ENCODE measurements at places on chromosomes 13 and 19.
A peak's percentile ranks its signal among the peaks of the same experiment; 100 is the strongest.

GRCh38 chr13:100129605-100130004 is 40.7 kb downstream of the PCCA start:
- DNase-seq, result no peak

DNA sequence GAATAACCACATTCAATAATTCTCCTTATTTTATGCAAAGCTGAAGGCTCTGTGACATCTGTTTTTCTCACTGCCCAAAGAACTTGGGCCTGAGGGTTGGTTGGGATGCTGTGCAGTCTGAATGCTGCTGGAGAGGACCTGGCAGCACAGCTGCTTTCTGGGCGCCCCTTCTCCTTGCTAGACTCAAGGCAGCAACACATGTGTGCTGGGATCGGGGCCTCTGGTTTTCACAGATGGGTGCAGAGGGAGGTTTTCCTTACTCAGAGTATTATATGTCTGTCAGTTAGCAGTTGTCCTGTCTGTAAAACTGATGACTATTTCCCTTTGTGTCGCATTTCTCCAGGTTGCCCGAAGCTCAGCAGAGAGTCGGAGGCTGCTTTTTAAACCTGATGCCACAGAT is 53.2 kb upstream of the TEX29 start:
- no peak for DNase-seq

- no peak for DNase-seq
Measured at GRCh38 chr13:50376895-50377575, 361.8 kb downstream of the KCNRG start.

- no peak for DNase-seq
Measured at GRCh38 chr13:97875911-97876310, 77.6 kb upstream of the IPO5 start.

DNA sequence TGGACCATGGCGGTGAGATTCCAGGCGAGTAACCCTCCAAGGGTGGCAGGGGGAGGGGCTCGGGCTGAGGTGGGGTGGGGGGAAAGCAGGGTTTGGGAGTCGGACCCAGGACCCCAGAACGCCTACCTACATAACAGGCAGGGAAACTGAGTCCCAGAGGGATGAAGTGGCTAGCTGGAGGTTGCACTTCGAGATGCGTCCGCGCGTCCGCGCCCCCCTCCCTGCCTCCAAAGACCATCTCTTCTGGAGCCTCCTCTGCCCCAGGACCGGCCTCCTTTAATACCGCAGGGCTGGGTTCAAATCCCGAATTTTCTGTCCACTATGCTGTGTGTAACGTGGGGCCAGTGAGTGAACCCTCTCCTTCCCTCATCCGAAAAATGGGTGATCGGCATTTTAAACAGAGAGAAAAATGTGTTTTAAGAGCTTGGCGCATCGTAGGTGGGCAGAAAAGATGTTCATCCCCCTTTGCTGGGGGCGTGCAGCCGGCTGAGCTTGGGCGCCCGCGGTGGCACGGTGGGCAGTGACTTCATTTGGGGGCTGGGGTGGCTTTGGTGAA is 13.8 kb downstream of the TJP3 start:
- DNase-seq, result no peak

DNA sequence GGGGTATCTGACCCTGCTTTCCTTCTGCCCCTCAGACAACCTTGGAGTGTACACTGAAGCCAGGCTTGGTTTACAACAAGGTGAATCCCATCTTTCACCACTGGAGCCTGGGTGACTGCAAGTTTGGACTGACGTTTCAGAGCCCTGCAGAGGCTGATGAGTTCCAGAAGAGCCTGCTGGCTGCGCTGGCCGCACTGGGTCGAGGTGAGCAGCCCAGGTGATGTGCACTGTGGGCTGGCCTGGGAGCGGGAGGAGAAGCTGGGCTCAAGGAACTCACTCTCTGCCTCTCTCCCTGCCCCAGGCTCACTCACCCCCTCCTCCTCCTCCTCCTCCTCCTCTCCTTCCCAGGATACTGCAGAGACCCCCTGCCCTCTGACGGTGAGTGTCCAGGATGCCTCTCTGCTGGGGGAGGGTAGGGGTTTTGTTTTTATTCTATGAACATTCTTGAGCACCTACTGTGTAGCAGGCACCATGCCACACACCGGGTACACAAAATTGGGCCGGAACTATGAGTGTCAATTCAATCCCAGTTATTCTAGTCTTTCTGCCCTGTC is 3.5 kb downstream of the SPRED3 start:
- DNase-seq, result no peak

- DNase-seq, result no peak
Measured at GRCh38 chr19:18536475-18536874, 6.9 kb downstream of the FKBP8 start.

GRCh38 chr13:46905249-46905648 is 8.4 kb upstream of the HTR2A start:
- DNase-seq, result no peak

- DNase-seq, result no peak
Measured at GRCh38 chr13:112879283-112879833, 89.7 kb upstream of the MCF2L start.

DNA sequence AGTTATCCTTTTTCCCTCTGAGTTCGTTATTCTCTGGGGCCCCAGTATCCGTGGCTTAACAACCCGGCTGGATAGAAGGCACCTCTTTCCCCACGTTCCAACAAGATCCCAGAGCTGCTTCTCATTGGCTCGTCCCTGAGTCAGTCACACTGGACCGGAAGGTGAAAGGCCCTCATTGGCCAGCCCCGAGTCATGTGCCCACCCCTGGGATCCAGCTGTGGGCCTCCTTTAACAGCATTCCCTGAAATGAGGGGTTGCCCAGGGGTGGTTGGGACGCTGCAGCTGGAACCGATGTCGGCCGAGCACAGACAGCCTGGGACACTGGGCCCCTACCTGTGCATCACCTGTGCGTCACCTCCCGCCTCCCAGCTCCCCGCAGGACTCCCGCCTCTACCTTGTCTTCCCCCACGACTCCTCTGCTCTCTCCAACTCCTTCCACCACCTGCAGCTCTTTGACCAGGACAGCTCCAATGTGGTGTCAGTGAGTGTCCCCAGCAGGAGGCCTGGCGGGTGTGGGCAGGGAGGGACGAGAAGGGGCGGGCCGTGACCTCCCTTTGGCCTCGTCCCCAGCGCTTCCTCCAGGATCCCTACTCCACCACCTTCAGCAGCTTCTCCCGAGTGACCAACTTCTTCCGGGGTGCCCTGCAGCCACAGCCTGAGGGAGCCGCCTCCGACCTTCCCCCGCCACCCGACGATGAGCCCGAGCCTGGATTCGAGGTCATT is 4.3 kb downstream of the TBC1D17 start:
- no peak for DNase-seq

GRCh38 chr19:18263324-18264136 is 10.7 kb downstream of the IQCN start:
- no peak for DNase-seq

DNA sequence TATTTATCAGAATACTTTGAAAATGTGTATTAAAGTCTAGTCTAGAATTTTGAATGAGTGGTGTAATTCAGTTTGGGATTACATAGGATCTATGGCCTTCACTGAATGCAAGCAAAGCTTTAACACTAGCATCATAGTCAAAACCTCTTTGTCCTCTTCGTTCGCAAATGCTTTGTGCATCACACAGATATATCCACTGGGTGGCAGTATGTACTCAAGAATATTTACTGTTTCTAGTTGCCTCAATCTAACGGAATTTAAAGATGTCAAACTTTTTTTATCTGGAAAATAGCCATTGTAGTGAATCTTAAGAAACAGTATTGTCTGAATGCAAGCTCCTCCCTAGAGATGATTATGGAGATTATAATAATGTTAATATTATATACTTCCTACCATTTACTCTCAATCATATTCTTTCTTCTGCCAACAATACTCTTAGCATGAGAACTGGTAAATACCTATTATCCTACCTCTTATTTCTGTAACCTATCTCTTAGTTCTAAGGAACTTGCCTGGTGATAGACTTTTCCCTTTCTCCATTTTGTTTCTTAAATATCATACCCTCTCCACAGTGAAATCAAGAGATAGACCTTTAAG is 25.8 kb downstream of the LACC1 start:
- DNase-seq, result peak; percentile 19

DNA sequence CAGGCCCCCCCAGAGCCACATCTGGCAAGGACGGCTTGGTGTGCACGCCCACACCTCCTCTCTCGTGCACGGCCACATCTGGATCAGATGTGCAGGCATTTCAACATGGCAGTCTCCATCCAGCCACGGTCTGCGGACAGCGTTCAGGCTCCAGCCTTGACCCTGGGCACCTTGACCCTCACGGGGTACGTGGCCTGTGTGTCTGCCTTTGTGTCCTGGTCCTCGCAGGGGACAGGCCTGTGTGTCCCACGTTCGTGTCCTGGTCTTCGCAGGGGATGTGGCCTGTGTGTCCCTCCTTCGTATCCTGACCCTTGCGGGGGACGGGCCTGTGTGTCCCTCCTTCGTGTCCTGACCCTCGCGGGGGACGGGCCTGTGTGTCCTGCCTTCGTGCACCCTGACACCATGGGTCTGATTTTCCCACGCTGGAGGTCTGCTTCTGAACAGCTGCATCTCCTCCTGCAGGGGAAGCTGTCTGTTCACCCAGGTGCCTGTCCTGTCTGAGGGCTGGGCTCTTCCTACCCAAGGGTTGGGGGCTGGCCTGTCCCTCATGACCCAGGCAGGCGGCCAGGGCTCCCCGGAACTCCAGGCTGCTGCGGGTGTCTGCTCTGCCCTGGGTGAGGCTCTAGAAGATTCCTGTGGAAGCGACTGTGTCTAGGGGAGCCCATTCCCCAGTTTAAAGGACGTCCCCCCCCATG is 25.3 kb downstream of the RASA3 start:
- DNase-seq, result no peak

DNA sequence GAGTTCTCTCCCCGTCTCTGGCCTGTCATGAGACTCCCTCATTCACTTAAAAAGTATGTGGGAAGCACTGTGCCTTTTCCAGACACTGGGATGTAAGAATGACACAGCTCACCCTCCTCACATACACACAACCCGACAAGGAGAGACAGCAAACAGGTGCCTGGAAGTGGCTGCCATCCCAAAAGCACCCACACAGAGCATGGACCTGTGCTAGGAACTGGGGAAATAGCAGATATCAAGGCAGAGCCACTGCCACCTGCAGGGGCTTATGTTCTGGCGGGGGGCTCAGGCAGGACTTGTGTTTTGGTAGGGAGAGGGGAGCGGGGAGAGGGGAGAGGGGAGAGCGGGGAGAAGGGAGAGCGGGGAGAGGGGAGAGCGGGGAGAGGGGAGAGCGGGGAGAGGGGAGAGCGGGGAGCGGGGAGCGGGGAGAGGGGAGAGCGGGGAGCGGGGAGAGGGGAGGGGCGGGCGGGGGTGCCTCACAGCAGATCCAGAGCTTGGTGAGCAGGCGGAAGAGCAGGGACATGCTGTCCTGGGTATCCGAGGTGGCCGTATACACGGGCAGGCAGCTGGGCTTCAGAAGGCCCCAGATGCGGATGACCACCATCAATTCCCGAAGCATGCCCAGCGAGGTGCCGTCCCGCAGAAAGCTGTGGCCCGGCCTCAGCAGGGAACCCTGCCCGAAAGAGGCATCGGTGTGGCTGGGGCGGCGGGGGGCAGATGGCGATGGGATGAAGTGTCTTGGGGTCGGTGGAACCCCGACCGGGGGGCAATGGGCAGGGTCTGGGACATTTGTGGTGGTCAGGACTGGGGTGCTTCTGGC is 12.2 kb downstream of the CFD start:
- peak; percentile 15 for DNase-seq

GRCh38 chr19:46031781-46032596 is 8.8 kb downstream of the IGFL4 start:
- no peak for DNase-seq

DNA sequence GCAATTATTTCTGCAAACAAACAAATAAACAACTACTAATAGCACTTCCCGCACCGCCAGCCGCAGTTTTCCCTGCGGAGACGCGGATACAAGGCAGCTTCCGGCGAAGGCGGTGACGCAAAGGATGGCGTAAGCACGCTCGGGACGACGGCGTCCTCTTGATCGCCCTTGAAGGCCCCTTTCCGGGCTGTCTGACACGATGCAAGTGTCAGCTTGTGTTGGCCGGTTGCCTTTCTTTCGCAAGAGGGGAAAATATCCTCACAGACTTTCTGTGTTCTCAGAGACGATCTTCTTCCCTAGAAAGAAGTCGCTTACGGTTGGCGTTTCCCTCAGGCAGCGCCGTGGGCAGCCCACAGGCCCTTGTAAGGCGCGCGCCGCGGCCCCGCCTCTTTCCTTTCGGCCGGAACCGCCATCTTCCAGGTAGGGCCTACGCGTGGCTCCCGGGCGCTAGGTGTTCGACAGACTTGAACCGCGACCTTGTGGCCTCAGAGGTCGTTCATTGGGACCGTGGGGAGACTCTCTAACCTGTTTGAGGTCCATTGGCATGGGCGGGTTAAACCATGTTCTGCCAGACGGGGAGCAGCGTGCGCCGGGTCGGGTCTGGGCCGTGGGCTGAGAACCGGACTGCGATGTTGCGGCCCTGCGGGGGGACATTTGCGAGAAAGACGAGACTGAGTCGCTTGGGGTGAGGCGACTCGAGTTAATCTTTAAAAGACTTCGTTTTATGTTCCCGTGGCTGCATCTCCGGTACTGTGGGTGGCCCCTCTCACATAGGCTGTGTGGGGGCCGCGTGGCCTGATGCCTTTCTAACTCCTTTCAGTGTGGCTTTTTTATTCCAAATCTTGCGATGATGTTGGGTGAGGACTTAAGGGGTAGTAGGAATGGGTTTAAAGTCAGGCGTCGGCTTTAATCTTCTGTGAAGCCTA is at the start of gene RPL21:
TSS of gene RPL21 (plus strand) at position 393 of the 926 bp plus-strand sequence. CDS start 2,219 bp downstream, outside the sequence.
- peak; percentile 94 for DNase-seq

DNA sequence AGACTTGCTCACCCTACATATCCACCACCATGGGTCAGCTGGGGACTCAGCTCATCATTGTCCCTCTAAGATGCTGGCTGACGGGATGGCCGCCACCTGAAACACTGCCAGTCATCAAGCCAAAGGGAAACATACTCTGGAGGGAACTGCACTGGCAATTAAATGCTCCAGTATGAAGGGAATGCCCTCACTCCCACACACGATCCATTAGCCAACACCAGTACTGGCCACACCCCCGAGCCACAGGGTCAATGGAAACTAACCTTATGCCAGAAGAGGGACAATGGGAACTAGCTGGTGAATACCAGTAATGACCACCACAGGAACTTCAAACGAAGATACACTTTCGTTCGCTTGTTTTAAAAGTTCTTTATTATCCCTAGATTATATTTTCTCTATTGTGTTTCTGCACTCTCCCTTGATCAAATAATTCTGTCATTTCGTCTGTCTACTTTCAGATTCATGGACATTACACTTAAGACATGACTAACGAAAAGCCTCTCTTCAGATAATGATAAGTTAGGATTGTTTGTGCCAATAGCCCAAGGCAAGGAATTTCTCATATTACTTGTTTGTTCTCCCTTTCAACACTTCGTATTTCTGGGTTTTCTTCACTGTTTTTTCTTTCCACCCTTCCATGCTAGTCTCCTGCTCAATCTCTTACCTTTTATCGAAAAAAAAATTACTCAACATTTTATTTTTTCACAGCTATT is 1.7 kb upstream of the ZNF507 start:
- no peak for DNase-seq
